ENCODE measurements at places on chromosomes 4 and X. TPM values are rescaled to one million over a fixed set of nuclear protein-coding genes. Genes with fewer than 3 reads are reported as not detected.

DNA sequence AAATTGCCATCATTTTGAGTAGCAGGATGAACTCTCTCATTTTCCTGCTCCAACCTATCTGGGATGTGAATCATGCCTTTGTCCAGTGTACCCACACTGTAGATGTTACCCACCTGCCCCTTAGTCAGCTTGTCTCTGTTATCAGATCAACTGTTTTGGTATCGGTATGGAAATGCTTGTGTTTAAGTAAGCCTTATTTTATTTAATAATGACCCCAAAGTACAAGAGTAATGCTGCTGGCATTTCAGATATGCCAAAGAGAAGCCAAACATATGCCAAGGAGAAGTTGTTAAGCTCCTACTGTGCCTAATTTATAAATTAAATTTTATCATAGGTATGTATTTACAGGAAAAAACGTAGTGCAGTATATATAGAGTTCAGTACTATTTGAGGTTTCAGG, 18.6 kb upstream of the RAP1GDS1 start:
- no peak for DNase-seq

- DNase-seq, result no peak
Measured at GRCh38 chrX:18828832-18829404, 121.5 kb downstream of the PPEF1 start.

GRCh38 chr4:21450331-21450730, 498.2 kb downstream of the KCNIP4 start:
- DNase-seq, result no peak

GRCh38 chr4:173318648-173319211, 15.4 kb downstream of the HMGB2 start:
- no peak for DNase-seq

DNA sequence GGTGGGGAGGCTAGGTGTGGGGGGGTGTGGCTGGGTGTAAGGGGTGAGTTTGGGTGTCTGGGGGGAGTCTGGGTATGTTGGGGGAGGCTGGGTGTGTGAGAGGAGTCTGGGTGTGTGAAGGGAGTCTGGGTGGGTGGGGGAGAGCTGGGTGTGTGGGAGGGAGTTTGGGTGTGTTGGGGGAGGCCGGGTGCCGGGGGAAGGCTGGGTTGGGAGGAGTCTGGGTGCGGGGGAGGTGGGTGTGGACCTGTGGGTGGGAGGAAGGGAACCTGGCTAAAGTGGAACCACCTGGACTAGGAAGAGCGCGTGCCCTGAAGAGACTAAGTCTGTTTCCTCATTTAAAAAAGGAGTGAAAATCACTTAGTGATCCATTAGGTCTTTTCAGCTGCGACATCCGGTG, 18.3 kb downstream of the SPON2 start:
- no peak for DNase-seq

GRCh38 chr4:182736207-182736606, 181.0 kb downstream of the DCTD start:
- no peak for DNase-seq

GRCh38 chrX:131187206-131187605, 101.9 kb downstream of the IGSF1 start:
- DNase-seq, result no peak

GRCh38 chr4:139647184-139647583, 18.4 kb upstream of the MGST2 start:
- DNase-seq, result no peak

DNA sequence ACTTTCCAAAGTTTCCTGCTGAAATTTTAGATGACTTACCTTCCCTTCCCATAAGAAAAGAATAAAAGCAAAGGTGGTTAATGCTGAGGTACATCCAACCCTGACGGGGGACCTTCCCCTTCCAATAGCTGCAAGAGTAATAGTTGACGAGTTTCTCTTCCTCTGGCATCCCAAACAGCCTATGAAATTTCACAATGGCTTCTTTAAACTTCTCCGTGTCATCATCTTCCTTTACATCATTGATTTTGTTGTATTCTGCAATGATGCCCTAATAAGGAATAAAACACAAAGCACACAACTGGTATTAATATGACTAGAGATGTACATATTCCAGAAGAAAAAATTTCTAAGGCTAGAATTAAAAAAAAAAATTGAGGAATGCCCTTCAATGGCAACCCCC, 76.6 kb downstream of the TBC1D9 start:
- DNase-seq, result no peak

DNA sequence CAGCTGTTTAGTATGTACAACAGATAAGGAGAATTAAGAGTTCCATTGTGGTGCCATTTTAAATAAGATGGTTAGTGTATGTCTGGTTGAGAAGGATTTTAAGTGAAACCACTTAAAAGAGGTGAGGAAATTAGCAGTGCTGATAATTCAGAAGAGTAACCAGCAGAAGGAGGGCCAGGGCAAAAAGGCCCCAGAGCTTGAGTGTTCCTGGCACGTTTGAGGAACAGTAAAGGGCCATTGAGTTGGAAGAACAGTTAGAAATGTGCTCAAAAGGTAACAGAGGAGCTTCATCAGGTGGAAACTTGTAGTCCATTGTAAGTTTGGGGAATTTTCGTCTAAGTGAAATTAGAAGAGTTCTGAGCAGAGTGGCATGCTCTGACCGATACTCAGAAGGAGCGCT, 606.2 kb upstream of the ZFP42 start:
- DNase-seq, result no peak

Gene PPEF1
- 0.72 TPM for total RNA-seq

Gene PPP2R2C
- total RNA-seq, result not detected

Gene NDUFA1
- total RNA-seq, result 42.8 TPM

Gene SPIN4
- total RNA-seq, result 1.7 TPM

Gene SPATA18
- total RNA-seq, result not detected
